ENCODE measurements at places on chromosomes 2 and 18. TPM values are rescaled to one million over a fixed set of nuclear protein-coding genes. Genes with fewer than 3 reads are reported as not detected.

RFX8 gene
- 1.00 TPM for total RNA-seq

BOLL gene
- not detected for total RNA-seq

M1AP gene
- not detected for total RNA-seq

DNER gene
- total RNA-seq: not detected

FZD7 gene
- 0.29 TPM for total RNA-seq

TMEM200C gene
- 0.07 TPM for total RNA-seq

APOB gene
- 0.25 TPM for total RNA-seq

SH3RF3 gene
- total RNA-seq: 9.4 TPM

CRYGD gene
- total RNA-seq: not detected

UNC80 gene
- total RNA-seq: not detected

POTEJ gene
- total RNA-seq: not detected

DSC2 gene
- total RNA-seq: not detected

ASPRV1 gene
- total RNA-seq: 0.15 TPM

GALNT3 gene
- total RNA-seq: 0.85 TPM

DYNC2LI1 gene
- total RNA-seq: 8.9 TPM

RAB1A gene
- 176 TPM for total RNA-seq

CRYBA2 gene
- not detected for total RNA-seq

DLGAP1 gene
- 0.81 TPM for total RNA-seq

FAM110C gene
- not detected for total RNA-seq

PRKD3 gene
- 47.3 TPM for total RNA-seq

SOX11 gene
- total RNA-seq: not detected

NT5DC4 gene
- total RNA-seq: not detected

IL36RN gene
- not detected for total RNA-seq

ASB18 gene
- not detected for total RNA-seq

ALK gene
- total RNA-seq: not detected

SCN9A gene
- total RNA-seq: 1.8 TPM

OTX1 gene
- total RNA-seq: not detected

TRIB2 gene
- 20.5 TPM for total RNA-seq

MLPH gene
- total RNA-seq: not detected

WDR12 gene
- 65.6 TPM for total RNA-seq

EML6 gene
- total RNA-seq: 2.1 TPM

LRP1B gene
- total RNA-seq: 0.07 TPM

CRYGC gene
- not detected for total RNA-seq

CAPN14 gene
- total RNA-seq: 0.23 TPM

PGAP1 gene
- 9.8 TPM for total RNA-seq

POTEC gene
- not detected for total RNA-seq

ITGA4 gene
- 2.8 TPM for total RNA-seq

RNF125 gene
- total RNA-seq: 0.92 TPM

ESPNL gene
- not detected for total RNA-seq

NT5C1B gene
- not detected for total RNA-seq

GPR45 gene
- total RNA-seq: not detected

TIMM21 gene
- 36.7 TPM for total RNA-seq

SH3BP4 gene
- total RNA-seq: 105 TPM

TEX44 gene
- total RNA-seq: not detected

ANKAR gene
- 4.3 TPM for total RNA-seq

CARF gene
- total RNA-seq: 3.7 TPM

PIKFYVE gene
- total RNA-seq: 28.5 TPM

PKDCC gene
- total RNA-seq: 6.9 TPM

DSC3 gene
- 0.23 TPM for total RNA-seq

ITGB6 gene
- not detected for total RNA-seq

SERPINB2 gene
- 0.24 TPM for total RNA-seq

MSTN gene
- not detected for total RNA-seq

ING5 gene
- 24.5 TPM for total RNA-seq

OBSL1 gene
- total RNA-seq: 8.0 TPM

NFU1 gene
- total RNA-seq: 49.7 TPM

Measured in endothelial cell of umbilical vein (primary cell).